ENCODE measurements at places on chromosomes 3 and 15.
A peak's percentile ranks its signal among the peaks of the same experiment; 100 is the strongest.

- peak; percentile 87 for DNase-seq
Observed at GRCh38 chr15:61528581-61528910, 299.4 kb upstream of the RORA start.

- DNase-seq: no peak
Observed at GRCh38 chr3:84967767-84968581, 9.2 kb downstream of the CADM2 start.

- no peak for DNase-seq
Observed at GRCh38 chr3:160661660-160662059, 15.3 kb upstream of the ARL14 start.

GRCh38 chr15:100729461-100729860 is 127.1 kb downstream of the ASB7 start:
- DNase-seq: no peak

DNA sequence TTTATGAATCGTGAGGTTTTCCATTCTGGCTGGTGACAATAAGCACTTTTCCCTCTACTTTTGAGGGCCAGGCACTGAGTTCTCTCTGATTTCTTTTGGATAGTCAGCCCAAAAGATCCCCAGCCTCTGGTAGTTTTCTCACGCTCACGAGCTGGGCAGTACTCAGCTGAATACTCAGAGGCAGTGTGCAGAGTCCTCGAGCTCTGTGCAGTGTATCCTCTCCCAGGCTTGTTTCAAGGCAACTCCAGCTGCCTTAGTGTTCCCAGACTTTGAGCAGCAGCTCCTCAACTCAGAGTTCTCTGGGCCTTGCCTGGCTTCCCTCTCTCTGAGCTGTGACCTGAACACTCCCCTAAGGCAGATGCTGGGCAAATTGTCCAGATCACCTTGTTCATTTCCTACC is 59.1 kb upstream of the IQSEC1 start:
- DNase-seq: no peak

GRCh38 chr3:147420353-147421183 is 11.4 kb downstream of the ZIC1 start:
- no peak for DNase-seq
